ENCODE measurements at places on chromosomes 7 and 10. TPM values are rescaled to one million over a fixed set of nuclear protein-coding genes. Genes with fewer than 3 reads are reported as not detected.

The SCIN gene
- 0.17 TPM for total RNA-seq

The RABGEF1 gene
- total RNA-seq, result 24.7 TPM

The METTL27 gene
- total RNA-seq, result 4.4 TPM

The HOXA9 gene
- 2.6 TPM for total RNA-seq

The C10orf67 gene
- total RNA-seq, result under 0.01 TPM

The CCDC136 gene
- 0.33 TPM for total RNA-seq

The SPACDR gene
- total RNA-seq, result 0.22 TPM

The FAM25C gene
- total RNA-seq, result not detected

The DGKB gene
- not detected for total RNA-seq

The IGFBP1 gene
- total RNA-seq, result not detected

The GTF2IRD2 gene
- 4.5 TPM for total RNA-seq
